Activated T-cell treated with anti-CD3 and anti-CD28 coated beads for 1 hour (primary cell): ENCODE measurements at places on chromosomes 5 and 9.

DNA sequence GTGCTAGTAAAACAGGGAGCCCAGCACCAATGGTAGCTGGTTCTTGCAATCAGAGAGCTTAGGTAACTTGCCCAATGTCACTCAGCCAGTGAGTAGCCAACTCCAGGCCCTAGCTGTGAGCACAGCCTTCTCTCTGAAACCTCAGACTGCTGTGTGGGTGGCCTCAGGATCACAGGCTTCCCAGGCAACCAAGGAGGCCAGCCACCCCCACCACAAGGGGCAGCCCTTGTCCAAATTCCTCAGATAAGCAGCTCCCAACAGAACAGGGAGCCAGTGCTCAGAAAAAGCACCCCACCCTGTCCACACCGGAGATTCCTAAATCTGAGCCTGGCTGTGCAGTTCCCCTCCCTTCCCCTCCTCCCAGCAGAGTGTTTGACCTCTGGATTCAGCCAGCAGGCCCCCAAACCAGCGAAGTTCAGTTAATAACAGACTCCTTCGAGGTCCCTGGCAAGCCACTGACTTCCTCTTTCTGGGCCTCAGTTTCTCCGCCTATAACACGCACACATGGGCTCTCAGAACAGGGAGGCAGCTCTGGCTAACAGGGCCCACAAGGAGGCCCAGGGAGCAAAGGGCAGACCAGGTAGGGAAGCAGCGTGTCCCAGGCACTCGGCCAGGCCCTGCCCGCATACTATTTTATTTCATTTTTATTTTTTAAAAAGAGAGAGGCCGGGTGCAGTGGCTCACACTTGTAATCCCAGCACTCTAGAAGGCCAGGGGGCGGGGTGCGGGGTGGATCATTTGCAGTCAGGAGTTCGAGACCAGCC lies 2.7 kb downstream of the EEIG1 start:
- DNase-seq, result no peak

DNA sequence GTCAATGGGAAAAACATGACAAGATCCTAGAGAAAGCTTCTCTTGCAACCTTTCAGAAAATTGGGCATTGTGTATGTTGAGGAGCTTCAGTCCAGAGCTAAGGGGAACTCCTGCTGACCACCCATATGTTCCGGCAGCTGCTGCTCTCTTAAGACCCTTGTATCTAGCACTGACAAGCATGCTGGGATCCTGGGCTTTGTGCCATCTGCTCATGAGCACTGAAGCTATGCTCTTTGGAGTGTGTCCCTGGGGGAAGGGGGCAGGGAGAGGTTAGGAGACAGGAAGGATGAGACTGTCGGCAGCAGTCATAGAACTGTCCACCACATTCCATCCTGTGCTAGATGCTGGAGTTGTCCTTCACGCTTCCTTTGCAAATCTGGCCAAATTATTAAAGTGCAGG lies 109.3 kb downstream of the JAKMIP2 start:
- no peak for DNase-seq

DNA sequence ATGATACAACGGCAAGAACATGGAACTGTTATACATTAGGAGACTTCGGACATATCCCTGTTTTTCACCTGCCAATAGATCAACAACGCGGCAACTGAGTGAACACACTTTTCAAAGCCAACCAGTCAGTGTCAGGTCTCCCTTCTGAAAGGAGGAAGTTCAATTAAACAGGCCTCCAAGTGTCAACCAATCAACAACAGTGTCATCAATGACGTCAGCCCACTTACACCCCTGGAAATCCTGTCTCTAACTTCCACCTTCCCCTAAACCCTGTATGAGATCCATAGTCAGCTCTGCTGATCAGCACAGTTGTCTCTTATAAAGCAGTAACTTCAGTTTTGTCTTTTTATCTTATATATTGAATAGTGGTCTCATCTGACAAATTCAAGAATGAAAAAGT lies 36.6 kb downstream of the DMRT3 start:
- DNase-seq, result no peak

DNA sequence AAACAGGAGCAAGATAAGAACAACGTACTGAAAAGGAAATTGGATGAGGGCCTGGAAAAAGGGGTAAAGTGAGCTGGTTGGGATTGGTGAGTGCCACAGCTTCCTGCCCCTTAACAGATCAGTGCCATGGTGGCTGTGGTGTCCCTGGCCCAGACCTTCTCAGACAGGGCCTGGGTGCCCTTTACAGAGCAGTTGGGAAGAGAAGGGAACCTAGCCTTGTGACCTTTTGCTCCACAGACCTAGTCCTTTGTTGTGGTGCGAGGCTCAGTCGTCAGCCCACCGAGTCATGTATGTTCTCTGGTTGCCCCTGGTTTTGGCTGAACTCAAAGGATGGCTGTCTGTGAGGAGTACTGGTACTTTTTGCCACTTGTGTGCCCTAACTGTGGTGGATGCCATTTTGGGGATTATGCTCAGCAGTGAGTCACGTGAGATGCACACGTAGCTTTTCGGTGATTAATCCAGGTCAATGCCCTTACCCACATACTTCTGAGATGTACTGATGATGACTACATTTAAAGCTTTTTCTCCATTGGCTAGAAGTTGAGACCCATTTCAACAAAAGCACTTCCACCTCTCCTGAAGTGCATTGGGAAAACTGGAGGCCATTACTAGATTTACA lies 48.4 kb downstream of the EXOSC2 start:
- DNase-seq, result no peak

GRCh38 chr5:175253597-175253996 lies 190.4 kb downstream of the DRD1 start:
- DNase-seq, result no peak

DNA sequence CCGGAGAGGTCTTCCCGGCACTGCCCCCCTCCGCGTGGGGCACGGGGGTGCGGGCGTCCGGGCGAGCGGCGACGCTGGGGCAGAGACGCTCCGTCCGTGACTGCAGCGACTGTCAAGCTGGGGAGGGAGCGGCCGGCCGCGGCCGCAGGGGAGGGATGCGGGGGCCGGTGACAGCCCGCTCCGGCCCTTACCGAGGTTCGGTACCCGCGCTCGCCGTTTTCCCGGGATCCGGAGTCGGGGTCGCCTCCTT lies 400 bp downstream of the KDM4C start:
- DNase-seq, result no peak

DNA sequence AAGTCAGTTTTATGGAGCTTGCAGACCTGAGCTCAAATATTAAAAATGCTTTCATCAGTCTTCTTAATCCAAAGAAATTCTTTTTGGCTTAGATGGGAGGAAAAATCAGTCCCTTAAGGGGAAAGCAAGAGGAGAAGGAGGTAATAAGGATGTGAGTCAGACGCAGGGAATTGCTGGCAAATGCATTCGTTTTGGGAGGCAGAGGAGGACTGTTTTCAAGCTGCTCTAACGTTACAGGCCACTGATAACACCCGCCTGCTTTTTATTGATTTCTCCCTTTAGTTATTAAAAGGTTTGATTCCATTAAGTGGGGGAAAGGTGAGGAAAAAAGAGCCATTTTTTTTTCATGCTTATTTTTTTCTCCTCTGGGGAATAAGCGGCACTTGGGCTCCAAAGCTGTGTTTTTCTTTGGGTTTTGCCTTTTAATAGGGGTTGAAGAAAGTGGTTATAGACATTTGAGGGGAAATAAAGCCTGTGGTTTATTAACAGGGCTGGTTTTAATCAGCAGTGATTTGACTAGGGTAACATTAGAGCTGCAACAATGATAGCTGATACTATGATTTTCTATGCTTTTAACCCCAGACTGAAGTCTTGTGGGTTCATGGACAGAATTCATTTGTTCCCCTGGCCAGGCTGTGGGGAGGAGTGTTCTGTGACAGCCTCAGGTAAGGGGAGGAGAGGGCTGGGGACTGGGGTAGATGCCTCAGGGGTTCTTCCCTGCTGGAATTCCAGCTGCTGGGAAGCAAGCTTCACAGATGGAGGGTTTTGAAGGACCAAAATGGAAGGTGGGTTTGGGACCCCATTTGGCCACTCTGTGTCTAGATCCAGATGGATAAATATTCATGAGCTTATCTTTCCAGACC lies 225.2 kb downstream of the GAS1 start:
- DNase-seq, result no peak

DNA sequence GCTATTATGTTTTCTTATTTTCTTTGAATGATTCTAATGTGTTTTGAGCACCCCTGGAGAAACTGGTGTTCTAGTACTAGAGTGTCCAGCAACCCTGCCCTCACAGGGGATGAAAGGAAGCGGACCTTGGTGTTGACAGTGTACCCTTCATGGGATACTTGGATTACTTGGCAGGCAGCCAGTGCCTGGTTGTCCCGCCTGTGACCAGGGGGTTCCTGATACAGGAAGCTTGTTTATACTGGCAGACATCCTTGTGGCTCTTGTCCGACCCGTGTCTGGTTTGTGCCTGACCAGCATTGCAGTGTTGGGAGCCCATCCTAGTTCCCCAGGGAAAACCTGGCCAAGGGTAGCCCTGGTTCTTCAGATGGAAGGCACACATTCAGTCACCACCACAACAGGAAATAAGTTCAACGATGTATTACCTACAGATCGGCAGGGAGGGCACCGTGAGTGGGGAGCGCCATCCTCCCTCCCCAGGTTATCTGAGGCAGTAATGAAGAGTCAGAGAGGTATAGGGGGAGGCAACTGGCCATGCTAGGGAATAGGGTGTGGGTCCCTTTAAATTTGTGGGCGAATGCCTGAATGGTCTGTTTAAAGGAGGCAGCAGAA lies 47.3 kb downstream of the CACNA1B start:
- no peak for DNase-seq

- DNase-seq, result no peak
These were observed 15.9 kb downstream of the ABHD17B start for GRCh38 chr9:71895117-71895516.

- no peak for DNase-seq
These were observed 269.6 kb downstream of the ELAVL2 start for GRCh38 chr9:23556459-23556858.

- DNase-seq, result no peak
These were observed 660.3 kb downstream of the TLR4 start for GRCh38 chr9:118364266-118365106.

GRCh38 chr5:119355244-119355638 lies 578 bp upstream of the TNFAIP8 start:
- peak; percentile 29 for DNase-seq

- DNase-seq, result no peak
These were observed 20.2 kb downstream of the SLC22A5 start for GRCh38 chr5:132389585-132390286.

DNA sequence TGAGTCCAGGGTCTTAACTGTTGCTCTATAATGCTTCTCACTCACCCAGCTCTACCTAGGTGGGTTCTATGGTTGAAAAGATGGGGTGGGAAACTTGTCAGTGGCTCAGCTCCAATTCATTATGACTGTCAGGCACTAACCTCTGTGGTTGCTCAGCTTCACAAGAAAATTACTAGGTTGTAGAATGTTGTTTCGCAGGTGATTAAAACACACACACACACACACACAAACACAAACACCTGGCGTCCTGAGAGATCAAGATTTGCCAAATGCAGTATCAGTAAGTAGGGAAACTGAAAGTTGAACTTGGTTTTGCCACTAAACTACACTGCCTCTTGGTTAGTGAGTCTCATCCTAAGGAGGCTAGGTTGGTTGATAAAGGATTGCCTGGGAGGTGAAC lies 2.8 kb downstream of the MCCC2 start:
- DNase-seq, result no peak

- no peak for DNase-seq
These were observed 62.1 kb downstream of the PDE4D start for GRCh38 chr5:59831326-59832010.

- DNase-seq, result no peak
These were observed 217.7 kb downstream of the PAX5 start for GRCh38 chr9:36816371-36816770.

DNA sequence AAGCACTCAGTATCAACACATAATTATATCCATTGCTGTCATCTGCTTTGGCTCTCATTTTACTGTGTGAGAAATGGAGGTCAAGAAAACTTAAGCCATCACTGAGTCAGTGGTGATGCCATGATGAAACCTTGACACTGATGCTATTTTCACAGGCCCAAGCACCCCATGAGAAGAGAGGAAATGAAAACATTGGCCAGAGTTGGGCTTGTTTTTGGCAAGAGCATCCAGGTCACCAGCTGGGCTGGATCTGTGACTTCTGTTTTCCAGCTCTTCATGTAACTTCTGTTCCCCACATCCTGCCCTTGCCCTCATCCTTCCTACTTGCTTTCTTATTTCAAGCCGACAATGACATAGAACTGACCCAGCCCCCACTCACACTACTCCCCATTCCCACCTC lies 10.0 kb downstream of the LCP2 start:
- no peak for DNase-seq

DNA sequence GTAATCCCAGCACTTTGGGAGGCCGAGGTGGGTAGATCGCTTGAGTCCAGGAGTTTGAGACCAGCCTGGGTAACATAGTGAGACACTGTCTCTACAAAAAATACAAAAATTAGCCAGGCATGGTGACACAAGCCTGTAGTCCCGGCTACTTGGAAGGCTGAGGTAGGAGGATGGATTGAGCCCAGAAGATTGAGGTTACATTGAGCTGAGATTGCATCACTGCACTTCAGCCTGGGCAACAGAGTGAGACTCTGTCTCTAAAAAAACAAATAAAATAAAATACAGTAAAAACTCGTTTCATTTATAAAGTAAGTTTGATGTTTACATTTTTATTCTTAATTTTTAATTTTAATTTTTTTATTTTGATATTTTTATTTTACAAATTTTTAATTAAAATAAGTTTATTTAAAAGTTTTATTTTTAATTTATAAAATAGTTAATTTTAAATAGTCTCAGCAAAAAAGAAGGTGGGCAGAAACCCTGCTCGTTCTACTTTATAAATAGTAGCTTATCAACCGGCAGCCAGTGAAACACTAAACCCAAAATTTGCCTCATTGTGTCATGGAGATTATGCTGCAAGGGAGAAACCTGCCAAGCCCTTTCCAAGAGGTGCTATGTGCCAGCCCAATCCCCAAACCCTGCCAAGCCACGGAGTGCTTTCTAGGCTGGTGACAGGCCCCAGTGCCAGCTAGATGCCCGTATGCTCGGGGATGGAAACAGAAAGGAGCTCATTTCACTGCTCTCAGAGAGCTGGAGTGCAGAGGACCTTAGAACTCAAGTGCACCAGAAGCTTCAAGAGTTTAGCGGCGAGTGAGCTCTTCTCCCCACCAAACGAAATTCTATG lies 38.9 kb downstream of the SERINC5 start:
- no peak for DNase-seq

- DNase-seq, result no peak
These were observed 6.8 kb upstream of the DIPK1B start for GRCh38 chr9:136705564-136705963.

- DNase-seq, result no peak
These were observed 92.2 kb upstream of the ADAMTS2 start for GRCh38 chr5:179437341-179438001.

- DNase-seq, result no peak
These were observed 592.2 kb upstream of the ZNF608 start for GRCh38 chr5:125338440-125339174.

DNA sequence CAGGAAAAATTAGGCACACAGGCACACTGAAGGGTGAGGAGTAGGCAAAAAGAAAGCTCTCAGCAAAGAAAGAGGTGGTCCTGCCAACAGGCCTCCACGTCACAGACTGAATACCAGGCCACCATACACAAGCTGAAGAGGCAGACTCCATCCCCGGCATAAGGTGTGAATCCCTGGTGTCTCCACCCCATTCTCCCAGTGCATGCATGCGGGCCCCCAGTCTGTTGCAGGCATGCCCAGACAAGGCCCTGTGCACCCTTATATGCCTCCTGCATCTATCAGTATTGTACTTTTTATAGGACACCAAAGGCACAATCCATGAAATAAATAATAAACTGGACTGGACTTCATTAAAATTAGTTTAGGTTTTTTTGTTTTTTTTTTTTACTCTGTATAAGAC lies 73.1 kb downstream of the RGMB start:
- DNase-seq, result no peak

- DNase-seq, result no peak
These were observed 44.0 kb downstream of the NEURL1B start for GRCh38 chr5:172685091-172685490.

- no peak for DNase-seq
These were observed 3.7 kb upstream of the ICE1 start for GRCh38 chr5:5418764-5419163.
